ENCODE measurements at places on chromosomes 1 and 21.

DNA sequence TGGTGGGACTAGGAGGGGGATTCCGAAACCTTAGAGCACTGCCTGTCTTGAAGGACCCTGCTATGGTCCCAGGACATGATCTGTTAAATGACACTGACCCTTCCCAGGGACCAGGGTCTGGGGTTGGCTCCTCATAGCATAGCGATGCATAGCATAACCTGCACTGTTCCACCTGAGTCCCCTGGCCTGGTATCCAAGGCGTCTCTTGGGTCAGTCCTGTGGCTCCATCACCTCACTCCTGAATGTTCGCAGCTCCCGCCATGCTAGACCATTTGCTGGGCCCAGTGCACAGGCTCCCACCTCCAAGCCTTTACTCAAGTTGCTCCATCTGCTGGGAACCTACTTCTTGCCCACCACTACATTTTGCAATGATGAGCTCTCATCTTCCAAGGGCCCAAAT, 39.0 kb upstream of the MAGOH start:
- DNase-seq = no peak

DNA sequence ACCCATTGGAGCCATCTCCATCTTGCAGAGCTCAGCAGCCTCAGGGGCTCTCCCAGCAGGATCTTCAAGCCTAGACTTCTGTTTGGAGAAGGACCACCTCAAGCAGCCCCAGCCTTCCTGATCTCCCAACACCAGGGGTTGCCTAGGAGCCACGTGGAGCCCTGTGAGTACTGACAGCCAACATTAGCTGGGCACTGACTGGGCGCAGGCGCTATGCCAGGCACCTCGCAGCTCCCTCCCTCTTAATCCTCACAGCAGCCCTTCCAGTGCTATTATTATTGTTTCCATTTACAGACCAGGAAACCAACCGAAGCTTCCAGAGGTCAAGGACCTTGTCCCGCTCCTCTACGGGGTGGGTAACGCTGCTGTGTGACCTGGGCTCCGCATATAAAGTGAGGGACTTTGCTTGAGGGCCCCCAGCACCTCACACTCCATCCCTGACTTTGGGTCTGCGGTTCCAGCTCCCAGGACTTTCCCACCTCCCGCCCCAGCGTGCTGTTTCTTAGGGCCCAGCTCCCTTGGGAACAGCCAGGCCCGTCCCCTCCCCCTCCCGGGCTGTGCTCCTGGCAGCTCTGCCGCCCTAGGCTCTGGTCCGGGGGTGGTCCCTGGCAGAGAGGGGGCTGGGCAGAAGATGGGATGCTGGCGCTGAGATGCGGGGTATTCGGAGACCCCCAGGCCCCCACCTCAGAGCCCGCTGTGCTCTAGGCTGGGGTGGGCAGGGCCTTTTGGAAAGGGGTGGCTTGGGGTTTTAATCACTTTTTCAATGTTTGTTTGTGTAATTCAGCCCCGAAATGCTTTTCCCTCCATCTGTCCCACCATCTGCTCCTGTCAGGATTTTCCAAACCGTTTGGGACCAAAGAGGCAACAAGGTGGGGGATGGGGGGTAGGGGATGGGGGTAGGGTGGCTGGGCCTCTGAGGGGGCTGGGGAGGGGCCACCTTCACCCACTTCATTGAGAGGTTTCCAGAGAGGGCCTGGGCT, 4.1 kb upstream of the HPCA start:
- peak; percentile 34 for DNase-seq

- DNase-seq = peak; percentile 51
These were observed 110.4 kb downstream of the NFIA start for GRCh38 chr1:61192663-61193330.

DNA sequence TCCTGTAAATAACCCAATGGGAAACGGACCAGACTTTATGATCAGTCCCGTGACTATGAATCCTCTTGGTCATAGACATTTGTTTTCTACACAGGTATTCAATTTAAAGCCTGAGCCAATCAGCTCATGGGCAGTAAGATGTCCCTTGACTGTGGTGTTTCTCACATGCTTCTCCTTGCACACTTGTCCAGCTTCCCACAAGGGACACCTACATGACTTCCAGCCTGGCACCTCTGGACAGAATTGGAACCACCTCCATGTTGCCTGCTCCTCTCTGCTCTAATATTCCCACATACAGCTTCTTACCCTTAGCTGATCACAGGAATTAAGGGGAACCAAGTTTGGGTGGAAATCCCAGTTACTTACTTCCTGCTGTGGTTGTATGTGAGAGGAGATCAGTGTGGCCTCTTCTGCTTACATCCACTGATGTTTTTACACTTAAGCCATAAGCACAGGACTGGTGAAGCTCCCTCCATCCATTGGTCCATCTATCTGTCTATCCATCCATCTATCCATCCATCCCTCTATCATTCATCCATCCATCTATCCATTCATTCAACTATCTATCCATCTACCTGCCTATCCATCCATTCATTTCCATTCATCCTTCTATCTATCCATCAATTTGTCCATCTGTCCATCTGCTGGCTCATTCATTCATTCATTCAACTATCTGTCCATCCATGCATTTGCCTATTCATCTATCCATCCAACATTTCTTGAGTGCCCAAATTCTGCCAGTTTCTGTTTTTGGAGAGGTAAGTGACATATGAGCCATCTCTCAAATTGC, 16.4 kb downstream of the RUNX1 start:
- DNase-seq = no peak

GRCh38 chr1:47213230-47213963, 18.6 kb downstream of the TAL1 start:
- DNase-seq = no peak

- no peak for DNase-seq
These were observed 27.0 kb upstream of the NPL start for GRCh38 chr1:182762536-182762935.

DNA sequence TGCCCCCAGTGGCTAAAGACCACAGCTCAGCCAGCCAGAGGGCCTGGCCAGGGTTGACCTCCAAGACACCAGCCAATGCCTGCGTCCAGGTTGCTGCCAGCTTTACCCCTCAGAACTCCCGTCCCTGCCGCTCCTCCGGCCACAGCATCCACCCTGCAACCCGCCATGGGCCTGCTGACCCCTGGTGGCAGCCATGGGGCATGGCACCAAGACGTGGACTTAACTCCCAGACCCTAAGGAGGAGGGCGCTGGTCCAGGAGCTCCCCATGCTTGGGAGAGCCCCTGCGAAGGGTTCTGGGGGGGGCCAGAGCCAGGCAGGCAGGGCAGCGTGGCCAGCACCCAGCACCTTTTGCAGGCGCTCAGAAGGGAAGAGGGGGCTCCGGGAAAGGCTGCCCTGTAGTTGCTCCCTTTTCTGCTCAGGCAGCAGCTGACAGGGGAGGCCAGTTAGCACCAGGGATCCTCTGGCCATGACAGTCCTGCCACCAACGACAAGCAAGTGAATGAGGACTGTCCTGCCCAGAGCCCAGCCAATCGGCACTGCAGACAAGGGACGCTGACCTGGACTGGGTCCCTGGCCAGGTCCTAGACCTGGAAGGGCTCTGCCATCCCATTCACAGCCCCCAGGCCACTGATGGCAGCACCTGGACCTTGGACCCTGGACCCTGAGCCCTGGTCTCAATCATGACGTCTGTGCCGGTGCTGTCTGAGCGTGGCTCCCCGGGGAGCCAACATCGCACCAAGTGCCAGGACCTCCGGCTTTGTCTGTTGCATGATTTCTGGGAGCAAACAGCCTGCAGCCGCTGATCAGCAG, 246.2 kb downstream of the NPHP4 start:
- peak; percentile 70 for DNase-seq

DNA sequence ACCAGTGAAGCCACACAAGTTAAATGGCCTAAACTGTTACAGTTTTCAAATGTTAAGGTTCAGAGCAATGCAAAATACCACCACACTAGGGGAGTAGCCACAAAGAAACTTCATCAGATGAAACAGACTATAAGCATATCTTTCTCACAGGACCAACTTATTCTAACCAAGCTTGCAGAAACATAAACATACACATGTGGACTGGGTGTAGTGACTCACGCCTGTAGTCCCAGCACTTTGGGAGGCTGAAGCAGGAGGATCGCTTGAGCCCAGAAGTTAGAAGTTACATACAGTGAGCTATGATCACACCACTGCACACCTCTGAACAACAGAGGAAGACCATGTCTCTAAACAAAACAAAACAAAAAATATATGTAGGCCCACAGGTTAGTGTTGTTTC, 17.3 kb downstream of the WDR47 start:
- no peak for DNase-seq

GRCh38 chr1:158818560-158818959, 12.6 kb upstream of the MNDA start:
- no peak for DNase-seq

- DNase-seq = no peak
These were observed 29.5 kb downstream of the DRAM2 start for GRCh38 chr1:111110197-111110899.

DNA sequence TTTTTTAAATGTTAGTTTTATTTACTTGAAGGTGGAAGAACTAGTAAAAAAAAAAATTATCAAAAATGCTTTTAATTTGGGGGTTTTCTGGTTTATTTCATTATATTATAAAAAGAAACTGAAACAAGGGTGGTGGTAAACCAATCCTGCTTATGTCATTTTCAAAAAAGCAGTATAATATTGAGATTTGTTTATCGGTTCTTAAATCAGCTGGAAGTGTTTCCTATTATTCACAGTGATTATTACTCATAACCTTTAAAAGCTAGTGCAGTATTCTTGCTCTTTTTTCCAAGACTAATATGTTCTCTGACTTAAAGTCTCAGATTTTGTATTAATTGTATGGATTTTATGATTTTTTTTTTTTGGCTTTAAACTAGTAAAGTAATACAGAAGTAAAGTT, 5.4 kb upstream of the LRRC40 start:
- DNase-seq = no peak

GRCh38 chr1:45928486-45929205, 125.2 kb downstream of the MAST2 start:
- no peak for DNase-seq

- DNase-seq = peak; percentile 36
These were observed 98.5 kb downstream of the ASH1L start for GRCh38 chr1:155463865-155464650.

DNA sequence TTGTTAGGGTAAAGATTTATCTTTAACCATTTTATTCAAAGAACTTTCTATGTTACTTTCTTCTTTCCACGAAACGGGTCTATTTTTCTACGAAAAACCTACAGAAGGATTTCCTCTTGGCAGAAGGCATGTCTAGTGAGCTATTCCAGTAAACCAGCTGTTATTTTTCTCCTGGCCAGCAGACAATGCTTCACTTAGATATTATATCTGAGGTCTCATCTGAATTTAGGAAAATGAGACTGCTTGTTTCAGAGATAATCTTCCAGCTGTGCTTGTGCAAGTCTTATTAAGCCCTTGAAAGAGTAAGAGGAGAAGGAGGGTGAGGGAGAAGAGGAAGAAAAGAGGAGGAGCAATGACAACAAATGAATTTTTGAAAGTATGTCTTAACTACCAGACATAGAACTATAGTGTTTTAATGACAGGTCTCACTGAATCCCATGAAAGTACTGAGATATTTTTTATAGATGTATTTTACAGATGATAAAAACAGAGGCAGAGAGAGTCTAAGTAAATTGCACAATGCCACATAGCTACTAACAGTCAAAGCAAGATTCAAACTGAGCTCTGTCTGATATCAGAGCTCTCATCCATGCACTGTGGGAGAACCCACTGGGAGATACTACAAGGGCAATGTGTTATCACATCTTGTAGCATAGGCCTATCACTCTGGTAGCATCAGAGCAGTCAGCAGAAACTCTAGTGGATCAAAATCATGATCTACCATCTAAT, 54.6 kb upstream of the SAMSN1 start:
- DNase-seq = no peak

GRCh38 chr1:220235462-220235861, 36.8 kb downstream of the RAB3GAP2 start:
- no peak for DNase-seq

DNA sequence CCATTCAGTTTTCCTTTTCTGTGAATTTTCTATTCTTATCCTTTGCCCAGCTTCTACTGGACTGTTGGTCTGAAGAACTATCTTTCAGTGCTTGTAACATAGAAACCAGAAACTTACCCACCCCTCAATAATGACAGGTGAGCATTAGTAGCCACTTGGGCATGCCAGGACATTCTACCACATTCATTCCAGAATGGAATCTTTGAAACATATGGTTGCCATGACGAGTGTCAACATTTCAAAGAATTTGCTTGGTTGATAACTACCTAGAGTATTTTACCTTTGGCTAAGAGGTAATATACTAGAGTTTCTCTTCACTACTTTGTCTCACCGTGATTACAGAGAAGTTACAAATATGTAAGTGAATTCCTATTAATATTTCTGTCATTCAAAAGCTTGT, at the start of gene MROH9:
MROH9 (plus strand) TSS at position 304 of the 400 bp plus-strand sequence. CDS start 10,023 bp downstream, outside the sequence.
- no peak for DNase-seq

DNA sequence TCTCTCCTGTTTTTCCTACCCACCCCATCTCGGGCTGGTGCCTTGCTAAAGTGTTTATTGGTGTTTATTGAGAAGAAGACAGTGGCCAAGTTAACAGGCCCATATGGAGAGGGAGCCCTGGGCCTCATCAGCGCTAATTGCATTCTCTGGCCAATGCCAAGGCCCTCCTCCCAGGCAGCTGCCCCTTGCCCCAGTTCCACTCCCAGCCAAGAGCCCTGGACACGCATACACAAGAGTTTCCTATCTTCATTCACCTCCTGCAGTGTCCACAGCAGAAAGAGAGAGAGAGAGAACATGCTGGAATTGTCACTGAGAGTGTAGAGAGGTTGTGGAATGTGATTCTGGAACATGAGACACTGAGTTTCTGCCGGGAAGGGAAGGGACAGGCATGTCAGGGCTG, 25.4 kb upstream of the VWA5B1 start:
- DNase-seq = no peak

DNA sequence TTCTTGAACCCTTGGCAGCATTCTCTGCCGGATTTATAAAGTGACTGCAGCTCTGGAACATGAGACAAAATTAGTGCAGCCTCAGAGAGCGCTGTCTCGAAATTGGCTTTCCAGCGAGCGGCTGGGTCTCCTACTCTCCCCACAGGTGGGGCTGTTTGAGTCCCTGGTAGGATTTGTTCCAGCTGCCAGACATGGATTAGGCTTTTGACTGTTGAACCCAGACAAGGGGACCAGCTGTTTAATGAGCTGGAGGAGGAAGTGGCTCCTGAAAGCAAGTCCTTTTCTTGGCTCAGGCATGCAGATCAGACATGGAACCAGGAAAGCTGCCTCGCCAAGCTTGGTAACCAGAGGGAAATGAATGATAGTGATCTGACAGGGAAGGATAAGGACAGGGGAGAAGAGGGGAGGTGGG, 69.6 kb downstream of the UBIAD1 start:
- peak; percentile 53 for DNase-seq

GRCh38 chr1:219247441-219247840, 73.8 kb downstream of the LYPLAL1 start:
- no peak for DNase-seq

GRCh38 chr1:221856228-221857093, 114.6 kb upstream of the DUSP10 start:
- no peak for DNase-seq

- DNase-seq = no peak
These were observed 95.5 kb downstream of the MIS18A start for GRCh38 chr21:32183396-32183795.

- DNase-seq = no peak
These were observed 13.0 kb downstream of the ATP1A1 start for GRCh38 chr1:116386042-116386441.

All from NCI-H446 (cell line).